Activated CD4-positive, alpha-beta T cell treated with anti-CD3 and anti-CD28 coated beads, Interleukin-2, amount 50 U/mL, for 48 hours (primary cell): ENCODE measurements at places on chromosomes 2 and 18.

DNA sequence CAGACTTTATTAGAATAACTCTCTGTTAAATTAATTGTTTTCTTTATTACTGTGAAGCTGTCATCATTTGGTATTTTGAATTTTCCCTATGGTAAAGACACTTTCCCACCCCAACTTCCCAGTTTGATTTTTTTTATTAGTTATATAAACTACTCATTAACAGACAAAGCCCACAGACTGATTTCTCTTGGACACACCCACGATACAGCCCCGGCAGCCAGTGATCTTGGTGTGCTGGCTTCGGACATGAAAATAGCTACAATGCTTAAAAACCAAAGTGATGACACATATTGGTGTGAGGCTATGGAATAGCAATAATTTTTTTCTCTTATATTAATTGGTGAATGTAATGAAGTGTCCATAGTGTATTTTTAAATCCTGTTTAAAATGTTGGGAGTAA is 225.4 kb upstream of the SIX3 start:
- DNase-seq, result no peak

GRCh38 chr2:45729753-45730512 is 78.5 kb downstream of the PRKCE start:
- DNase-seq, result no peak

DNA sequence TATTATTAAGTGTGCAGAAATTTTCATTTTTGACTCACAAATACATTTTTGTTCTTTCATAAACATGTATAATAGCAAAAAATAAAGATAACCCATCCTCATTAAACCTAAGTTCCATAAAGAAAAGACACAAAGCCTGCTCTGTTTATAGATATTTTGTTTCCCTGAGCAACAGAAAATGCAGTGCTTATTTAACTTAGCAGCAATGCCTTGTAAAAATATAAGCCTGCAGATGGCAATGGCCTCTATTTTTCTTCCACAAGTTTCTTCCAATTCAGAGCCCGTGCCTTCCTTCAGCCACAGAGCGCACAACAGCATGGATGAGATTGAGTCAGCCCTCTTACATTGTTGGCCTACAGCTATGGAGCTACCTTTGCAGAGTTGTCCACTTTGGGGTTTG is 43.6 kb downstream of the PKP4 start:
- DNase-seq, result no peak

- DNase-seq, result no peak
Observed at GRCh38 chr18:74142252-74142651, 5.4 kb downstream of the FBXO15 start.

DNA sequence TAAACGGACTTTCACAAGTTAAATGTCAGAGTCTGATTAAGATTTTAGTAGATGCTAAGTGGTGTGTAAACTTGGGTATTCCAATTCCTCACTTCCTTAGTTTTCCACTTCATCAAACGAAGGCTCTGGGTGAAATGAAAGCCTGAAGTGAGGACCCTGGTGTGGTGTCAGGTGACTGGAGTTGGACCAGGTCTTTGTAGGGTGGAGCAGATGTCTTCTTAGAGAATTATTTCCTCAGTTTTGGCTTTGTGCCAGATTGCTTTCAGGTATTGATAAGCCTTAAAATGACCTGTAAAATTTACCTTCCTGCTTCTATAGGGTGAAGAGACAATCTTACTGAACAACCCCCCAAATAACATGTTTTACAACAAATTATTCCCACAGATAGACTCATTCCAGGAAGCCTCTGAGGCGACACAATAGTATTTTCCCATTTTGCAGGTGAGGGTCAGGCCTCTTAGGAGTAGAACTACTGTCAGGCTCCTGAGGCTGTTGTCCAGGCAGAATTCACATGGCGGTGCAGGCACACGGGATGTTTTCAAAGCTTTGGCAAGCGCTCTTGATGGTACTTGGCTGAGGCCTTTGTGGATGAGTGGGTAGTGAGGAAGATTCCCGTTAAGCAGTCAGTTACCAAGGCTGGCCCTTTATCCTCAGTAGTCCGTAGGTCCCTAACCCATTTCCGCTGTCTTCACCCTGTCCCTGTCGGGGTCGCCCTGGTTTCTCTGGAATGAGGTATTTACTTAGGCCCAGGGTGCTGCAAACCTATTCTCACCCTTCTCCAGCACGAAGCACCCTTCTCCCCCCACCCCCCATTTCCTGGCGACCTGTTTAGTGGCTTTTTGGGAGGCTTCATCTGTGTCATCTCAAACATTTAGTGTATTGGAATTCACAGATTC is 6.6 kb downstream of the RPS7 start:
- DNase-seq, result no peak
